Mesenchymal stem cell (in vitro differentiated cells and primary cell): ENCODE measurements at places on chromosomes 1 and 21.

GRCh38 chr1:12447849-12448312, 170.1 kb downstream of the DHRS3 start:
- no peak overlapping the region for H3K27ac ChIP-seq
- peak; percentile 20 for DNase-seq
- H3K4me1 ChIP-seq: peaks cover 1% of the 10 kb centered on the region
- H3K4me3 ChIP-seq: no peak overlapping the region
- no peaks in the 10 kb centered on the region for H3K27me3 ChIP-seq

DNA sequence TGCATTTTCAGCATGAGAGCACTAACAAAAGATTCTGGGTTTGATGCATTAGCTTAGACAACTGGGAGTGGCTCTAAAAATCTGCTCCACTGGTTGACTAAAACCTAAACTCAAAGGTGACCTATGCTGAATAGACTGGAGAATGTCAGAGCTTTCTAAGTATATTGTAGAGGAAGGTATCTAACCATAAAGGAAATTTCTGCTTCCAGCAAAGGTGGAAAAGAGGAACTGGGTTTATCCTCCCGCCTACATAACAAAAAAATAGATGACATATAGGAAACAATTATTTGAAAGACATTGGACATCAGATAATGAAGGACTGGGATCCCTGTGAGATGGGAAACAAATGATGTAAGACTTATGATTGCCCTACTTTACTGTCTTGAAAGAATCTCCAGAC, 35.8 kb upstream of the CR2 start:
- H3K4me3 ChIP-seq: no peak overlapping the region
- peaks cover 25% of the 10 kb centered on the region for H3K27me3 ChIP-seq
- H3K36me3 ChIP-seq: no peaks in the 10 kb centered on the region
- H3K27ac ChIP-seq: no peak overlapping the region
- H3K4me1 ChIP-seq: no peaks in the 10 kb centered on the region

DNA sequence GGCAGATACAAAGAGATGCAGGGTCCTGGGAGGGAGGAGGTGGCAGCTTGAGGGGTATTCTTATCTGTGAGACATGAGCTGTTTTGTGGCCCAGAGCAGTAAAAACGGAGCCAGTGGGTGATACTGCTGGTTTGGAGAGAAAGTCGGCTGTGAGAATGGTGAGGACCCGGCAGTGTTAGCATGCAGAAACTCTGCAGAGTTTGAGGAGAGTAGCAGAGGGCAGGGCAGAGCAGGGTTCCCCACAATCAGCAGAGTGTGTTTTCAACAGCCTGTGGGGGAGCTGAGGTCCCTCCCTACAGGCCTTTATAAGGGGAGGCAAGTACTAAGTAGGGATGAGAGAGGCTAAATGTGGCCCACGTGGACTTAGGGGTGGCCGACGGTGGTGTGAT, 423 bp downstream of the SLAMF8 start:
- no peak for DNase-seq
- H3K4me1 ChIP-seq: peaks cover 29% of the 10 kb centered on the region
- peaks cover 27% of the 10 kb centered on the region for H3K27me3 ChIP-seq
- H3K36me3 ChIP-seq: no peaks in the 10 kb centered on the region

DNA sequence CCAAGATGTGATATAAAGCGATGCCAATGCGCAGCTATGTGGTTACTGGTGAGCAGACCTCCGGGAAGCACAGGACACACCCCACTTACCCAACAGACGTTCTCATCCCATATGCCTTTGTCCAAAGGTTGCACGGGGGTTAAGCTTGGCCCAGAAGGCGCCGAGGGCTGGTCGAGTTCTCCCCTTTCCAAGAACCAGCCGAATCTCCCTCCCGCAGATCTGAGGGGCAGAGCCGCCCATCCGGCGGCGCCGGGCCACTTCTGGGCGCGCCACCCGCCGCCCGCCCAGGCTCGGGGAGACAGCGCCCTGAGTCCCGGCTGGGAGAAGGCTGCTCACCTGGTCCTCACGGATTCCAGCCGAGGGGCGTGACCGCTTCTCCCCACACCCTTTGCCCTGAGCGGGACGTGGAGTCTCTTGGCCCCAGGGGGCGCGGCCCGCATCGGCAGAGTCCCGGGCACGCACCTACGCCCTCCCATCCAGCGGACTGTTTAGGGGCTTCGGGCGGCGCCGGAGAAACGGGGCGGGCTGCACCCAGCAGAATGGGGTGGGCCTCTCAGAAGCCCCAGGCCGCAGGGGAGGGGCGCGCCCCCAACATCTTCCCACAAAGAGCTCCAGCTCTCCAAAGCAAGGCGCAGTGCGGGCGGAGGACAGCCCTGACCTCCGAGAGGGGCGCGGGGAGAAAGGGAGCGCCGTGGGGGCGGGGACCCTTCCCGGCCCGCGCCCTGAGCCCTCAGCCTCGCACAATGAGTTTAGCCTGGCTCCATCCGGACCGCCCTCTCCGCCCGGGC, 615 bp downstream of the GPR161 start:
- peak; percentile 16 for DNase-seq
- H3K4me1 ChIP-seq: peaks cover 7% of the 10 kb centered on the region
- H3K4me3 ChIP-seq: peak overlapping the region; percentile 84
- no peaks in the 10 kb centered on the region for H3K36me3 ChIP-seq

DNA sequence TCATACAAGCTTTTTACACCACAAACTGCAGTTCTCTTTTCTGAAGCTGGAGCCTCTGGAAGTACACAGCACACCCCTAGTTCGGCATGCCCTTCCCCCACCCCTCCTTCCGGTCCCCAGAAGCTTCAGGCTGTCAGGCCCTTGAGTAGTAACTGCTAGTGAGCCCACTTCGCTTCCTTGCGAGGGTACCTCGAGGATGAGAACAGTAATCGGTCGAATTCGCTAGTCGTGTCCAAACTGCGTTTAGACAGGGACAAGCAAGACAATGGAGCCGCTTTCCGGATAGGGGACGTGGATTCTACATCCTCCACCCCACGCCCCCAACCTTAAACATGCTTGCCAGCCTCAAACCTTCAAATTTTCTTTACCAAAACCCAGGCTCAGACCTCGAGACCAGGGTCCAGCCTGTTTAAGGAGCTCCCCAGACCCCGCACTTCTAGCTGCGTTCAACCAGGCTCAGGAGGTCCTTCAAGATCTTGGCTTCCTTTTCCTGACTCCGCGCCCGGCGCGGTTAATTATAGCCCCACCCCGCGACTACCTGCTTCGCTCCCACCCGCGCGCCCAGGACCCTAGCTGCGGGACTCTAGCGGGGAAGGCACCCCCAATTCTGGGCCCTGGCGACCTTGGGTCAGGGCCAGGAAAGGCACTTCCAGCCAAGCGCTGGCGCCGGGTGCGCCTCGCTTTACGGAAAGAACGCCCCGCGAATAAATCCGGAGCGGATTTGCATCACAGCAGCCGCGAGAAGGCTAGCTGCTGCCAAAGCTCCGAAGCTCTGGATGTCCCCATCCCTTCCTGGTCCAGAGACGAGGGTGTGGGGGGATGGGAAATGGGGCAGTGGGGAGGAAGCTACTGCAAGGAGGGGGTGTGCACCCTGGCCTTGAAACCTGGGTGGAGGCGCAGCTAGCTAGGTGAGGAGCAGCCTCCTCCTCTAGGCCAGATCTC, 8.1 kb upstream of the TSPAN1 start:
- peaks cover 11% of the 10 kb centered on the region for H3K4me1 ChIP-seq
- peak overlapping the region; percentile 73 for H3K4me3 ChIP-seq
- DNase-seq: no peak
- H3K36me3 ChIP-seq: no peaks in the 10 kb centered on the region
- no peak overlapping the region for H3K27ac ChIP-seq

DNA sequence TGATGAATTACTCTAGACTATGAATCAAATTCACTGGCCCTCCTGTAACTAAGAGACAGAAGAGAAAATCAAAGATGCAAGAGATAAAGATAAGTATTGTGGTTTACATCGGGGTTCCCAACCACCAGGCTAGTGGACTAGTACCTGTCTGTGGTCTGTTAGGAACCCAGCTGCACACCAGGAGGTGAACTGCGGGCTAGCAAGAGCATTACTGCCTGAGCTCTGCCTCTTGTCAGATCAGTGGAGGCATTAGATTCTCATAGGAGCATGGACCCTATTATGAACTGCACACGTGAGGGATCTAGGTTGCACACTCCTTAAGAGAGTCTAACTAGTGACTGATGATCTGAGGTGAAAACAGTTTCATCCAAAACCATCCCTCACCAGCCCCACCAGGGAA, 58.9 kb upstream of the DUSP10 start:
- no peak overlapping the region for H3K27ac ChIP-seq
- H3K4me3 ChIP-seq: no peak overlapping the region
- DNase-seq: no peak
